NCI-H1048 (cell line): ENCODE measurements at places on chromosomes 4 and X.
A peak's percentile ranks its signal among the peaks of the same experiment; 100 is the strongest.

DNA sequence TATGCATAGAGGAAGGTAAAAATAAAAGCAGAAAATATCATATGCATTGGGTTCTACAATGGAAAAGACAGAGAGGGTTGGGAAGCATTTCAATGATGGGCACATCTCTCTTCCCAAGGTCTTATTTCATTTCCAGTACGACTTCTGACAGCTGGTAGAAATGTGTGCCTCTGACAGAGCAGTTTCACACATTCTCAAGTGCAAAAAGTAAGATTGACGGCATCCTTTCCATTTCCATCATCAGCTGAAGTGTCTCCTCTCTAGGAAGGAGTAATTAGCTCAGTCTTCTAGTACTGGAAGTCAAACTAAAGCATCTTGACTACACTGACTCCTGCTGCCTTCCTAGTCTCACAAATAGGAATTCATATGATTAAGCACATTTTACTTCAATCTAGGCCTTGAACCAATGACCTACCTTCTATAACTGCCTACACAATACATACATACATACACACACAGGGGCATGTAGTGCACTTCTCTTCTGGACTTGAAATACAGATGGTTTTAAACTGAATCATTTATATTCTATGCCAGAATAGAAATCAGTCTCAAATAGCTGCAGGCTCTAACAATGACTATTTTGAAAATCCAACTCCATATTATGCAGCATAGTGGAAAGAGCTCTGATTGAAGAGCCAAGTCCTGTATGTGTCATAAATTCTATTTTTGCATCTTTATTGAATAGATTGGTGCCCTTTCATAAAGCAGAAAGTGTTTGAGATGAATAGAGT, 473.4 kb downstream of the INPP4B start:
- no peak for DNase-seq

GRCh38 chr4:71020611-71021010, 27.2 kb downstream of the DCK start:
- no peak for DNase-seq

- DNase-seq = no peak
Measured at GRCh38 chr4:185775792-185776555, 36.0 kb downstream of the SORBS2 start.

GRCh38 chr4:86496094-86497080, 97.7 kb upstream of the PTPN13 start:
- peak; percentile 7 for DNase-seq

- DNase-seq = no peak
Measured at GRCh38 chr4:5752376-5753184, 41.6 kb downstream of the EVC start.

DNA sequence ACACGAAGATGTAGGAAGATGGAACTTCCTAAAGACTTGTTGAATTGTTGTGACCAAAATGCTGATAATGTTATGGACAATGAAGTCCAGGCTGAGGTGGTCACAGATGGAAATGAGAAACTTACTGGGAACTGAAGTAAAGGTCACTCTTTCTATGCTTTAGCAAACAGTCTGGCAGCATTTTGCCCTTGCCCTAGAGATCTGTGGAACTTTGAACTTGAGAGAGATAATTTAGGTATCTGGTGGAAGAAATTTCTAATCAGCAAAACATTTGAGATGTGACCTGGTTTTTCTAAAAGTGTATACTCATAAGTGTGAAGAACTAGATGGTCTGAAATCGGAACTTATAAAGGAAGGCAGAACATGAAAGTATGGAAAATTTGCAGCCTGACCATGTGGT, 1785.9 kb downstream of the PCDH7 start:
- DNase-seq = no peak

DNA sequence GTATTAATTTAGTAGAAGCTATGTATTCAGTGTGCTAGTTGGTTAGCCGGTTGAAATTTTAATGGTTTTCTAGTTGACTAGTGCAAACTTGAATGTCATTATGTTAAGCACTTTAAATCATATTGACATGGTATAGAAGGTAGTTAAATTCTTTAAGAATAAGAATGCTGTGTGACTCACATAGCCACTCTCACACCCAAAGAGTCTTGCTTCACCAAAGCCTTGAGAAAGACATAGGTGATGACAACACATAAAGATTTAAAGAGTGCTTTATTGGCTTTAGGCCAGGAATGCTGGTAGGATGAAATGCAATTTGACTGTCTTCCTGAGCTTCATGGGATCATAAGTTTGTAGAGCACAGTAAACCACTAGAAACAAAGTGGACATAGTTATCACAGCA, 85.3 kb downstream of the DCAF8L2 start:
- DNase-seq = no peak

DNA sequence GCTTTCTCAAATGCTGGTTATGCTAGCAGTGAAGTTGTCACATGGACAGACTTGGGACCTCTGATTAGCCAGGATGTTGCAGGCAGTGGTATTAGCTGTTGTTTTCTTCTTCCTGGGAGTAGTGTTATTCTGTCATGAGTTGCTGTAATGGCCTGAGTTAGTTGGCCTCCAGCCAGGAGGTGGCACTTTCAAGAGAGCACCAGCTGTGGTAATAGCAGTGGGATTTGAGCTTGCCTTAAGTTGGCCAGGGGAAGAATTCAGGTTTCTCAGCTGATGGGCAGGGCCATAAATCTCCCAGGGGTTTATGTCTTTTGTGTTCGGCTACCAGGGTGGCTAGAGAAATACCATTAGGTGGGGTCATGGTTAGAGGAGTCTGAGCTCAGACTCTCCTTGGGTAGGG, 132.6 kb downstream of the GLUD2 start:
- no peak for DNase-seq

- DNase-seq = no peak
Measured at GRCh38 chr4:189090174-189090814, 850.4 kb upstream of the FRG1 start.

- no peak for DNase-seq
Measured at GRCh38 chrX:3529466-3530010, 183.1 kb upstream of the MXRA5 start.

DNA sequence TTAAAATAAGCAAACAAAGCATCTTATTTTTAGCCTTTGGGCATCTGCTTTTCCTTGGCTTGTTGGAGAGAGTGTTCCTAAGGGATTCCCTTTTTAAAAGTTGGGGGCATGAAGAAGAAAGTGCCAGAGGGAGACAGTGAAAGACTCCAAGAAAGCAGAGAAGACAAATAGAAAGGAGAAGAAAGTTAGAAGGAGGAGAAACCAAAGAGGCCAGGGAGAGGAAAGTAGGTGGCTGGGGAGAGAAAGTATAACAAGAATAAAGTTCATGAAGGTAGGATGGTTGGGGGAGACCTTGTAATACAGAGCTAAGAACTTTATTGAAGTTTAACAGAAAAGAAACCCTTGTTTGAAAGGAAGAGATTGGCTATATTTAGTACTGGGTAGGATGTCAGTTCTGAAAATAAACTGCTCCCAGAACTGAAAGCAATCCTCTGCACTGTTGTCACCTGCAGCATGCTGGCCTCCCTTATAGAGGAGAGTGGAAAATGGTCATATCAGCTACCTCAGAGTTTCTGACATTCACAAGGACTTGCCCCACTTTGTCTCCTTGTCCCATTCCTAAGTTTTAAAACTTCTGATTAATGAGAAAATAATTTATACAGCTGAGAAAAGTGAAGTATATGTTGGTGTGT, 125.3 kb upstream of the VAMP7 start:
- no peak for DNase-seq

DNA sequence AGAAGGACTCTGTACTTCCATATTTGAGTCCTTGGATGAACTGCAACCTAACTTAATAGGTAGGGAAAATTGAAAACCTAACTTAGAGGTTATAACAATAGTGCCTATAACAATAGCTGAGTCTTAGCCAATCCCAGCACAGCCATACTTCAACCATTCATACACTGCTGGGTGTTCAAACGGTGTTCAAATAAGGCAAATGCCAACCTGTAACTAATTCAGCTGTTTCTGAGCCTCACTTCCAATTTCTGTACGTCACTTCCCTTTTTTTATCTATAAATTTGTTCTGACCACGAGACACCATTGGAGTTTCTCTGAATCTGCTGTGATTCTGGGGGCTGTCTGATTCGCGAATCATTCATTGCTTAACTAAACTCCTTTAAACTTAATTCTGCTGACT, 9.6 kb upstream of the GRSF1 start:
- no peak for DNase-seq

- no peak for DNase-seq
Measured at GRCh38 chrX:7086384-7086783, 61.1 kb upstream of the STS start.

GRCh38 chr4:17232566-17233253, 279.2 kb downstream of the QDPR start:
- DNase-seq = no peak

DNA sequence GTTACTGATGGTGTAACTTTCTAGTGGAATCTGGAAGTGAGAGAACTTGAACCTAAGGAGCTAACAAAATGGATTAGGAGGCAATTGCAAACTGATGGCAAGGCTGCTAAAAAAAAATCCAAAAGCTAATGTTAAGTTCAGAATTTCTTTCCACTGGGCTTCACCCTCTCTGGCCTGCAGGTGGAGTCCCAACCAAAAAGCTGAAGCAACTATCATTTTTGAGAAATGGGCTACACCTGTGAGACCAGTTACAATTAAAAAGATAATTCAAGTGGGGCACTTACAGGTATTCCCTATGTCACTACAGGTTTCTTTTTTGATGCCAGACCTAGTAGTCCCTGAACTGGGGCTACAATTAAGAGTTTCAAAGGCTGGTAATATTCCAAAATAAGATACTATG, 142.1 kb upstream of the FTHL17 start:
- no peak for DNase-seq

DNA sequence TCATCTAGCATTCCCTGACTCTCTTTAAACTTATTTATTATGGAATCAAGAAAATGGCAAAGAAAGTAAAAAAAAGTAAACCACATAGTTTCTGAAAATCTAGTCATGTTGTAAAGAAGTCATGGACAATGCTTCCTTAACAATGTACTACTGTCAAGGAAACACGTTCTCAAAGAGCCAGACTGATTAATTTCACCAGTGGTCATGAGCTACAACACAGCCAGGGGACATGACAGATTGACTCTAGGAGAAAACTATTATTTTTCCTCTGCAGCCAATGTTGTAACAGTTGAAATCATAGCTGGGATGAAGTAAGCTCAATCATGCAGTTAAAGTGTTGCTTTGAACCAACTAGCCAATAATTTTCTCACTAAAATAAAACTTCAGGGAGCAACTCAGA, 109.2 kb downstream of the MAPK10 start:
- DNase-seq = no peak

- DNase-seq = no peak
Measured at GRCh38 chrX:68703846-68704245, 56.4 kb downstream of the STARD8 start.

- DNase-seq = no peak
Measured at GRCh38 chr4:11748164-11748872, 319.6 kb upstream of the HS3ST1 start.

- no peak for DNase-seq
Measured at GRCh38 chr4:37663552-37663951, 22.6 kb downstream of the RELL1 start.

DNA sequence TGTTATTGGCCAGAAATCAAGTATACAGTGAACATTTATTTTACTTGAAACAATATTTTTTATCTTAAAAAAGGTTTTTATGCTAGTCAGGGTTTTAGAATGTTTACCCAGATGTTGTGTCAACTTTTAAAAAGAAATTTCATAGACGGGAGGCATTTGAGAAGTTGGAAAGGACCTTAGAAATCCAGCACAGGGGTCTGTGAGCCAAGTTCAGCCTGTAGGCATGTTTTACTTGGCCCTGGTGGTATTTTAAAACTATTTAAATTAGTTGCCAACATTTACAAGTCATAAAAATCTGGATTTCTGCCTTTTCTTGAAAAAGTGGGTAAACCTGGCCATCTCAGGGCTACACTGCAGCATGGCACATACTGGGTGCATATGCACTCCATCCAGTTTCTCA, 25.5 kb upstream of the FHL1 start:
- no peak for DNase-seq

GRCh38 chrX:830532-830931, 199.9 kb downstream of the SHOX start:
- no peak for DNase-seq

DNA sequence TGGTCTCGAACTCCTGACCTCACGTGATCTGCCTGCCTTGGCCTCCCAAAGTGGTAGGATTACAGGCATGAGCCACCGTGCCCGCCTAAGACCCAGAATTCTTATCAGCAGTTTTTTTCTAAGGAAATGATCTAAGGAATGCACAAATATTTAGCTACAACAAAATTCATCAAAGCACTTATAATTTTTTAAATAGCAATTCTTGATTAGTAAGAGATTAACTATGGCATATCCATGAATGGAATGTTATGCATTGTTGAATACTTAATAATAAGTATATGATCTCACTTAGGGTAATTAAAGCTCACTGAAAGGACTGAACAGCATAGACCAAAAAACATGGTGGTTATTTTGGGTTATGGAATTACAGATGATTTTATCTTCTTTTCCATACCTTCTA, 18.4 kb downstream of the CENPU start:
- DNase-seq = no peak

DNA sequence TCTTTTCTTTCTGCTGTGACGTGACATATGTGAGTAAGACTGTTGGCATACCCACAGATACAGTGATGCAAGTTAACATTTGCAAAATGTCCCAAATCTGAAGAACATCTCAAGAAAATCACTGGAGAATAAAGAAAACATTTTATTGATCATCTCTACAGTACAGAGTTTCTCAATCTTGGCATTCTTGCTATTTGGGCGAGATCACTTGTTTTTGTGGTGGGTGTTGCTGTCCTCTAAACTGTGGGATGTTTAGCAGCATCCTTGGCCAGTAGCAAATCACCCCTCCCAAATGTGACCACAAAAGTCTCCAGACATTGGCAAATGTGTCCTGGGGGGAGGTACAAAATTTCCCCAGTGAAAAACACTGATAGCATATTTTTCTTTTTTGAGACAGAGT, 28.8 kb downstream of the AMELX start:
- DNase-seq = no peak

- no peak for DNase-seq
Measured at GRCh38 chr4:44425614-44426208, 22.9 kb downstream of the KCTD8 start.

DNA sequence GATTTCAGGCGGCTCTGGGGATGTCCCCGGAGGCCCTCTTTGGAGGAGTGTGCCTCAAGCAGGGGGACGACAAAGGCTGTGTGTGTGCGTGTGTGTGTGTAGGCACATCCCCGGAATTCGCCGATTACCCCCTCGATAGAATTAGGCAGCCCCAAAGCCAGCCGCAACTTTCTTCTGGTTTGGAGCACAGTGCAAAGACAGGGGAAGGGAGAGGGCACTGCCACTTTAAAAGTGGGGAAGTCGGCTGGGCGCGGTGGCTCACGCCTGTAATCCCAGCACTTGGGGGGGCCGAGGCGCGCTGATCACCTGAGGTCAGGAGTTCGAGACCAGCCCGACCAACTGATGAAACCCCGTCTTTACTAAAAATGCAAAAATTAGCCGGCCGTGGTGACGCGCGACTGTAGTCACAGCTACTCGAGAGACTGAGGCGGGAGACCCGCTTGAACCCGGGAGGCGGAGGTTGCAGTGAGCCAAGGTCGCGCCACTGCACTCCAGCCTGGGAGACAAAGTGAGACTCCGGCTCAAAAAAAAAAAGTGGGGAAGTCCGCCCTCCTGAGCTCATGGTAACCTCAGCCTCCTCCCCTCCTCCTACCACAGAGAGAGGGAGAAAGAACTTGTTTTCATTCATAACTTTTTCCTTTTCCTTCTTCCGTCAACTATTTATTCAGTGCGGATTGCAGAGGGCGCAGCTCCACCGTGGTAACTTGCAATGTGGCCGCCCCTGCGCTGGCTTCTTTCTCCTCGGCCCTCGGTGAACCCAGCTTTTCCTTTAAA, 2.4 kb downstream of the SPRY1 start:
- no peak for DNase-seq
